NCI-H510A (cell line): ENCODE measurements at places on chromosomes 11 and 22.

DNA sequence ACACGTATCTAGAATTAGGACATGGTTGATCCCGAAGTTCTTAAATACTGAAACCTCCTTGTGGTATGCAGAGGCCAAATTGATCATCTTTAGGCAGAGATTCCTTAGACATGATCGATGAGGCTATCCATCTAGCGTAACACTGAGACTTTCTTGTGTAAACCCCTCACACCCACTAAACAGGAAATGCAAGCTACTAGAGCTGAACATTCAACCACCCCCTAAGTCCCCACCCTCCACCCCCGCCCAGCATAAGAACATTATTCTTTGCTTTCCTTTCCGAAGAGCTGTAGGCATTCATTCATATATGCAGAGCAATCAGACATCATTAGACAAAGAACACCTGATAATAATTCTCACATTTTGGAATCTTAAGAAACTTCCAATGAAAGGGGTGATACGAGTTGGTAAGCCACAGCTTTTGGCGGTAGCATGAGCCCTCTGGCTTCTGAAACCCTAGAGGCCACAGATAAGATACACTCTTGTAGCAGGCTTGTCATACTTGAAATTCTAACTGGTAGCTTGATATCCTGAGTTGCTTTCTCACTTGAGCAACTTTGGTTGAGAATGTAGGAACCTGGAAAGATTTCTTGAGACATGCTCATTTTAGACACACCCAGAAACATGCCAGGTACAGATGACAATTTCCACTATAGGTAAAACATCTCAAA, 42.2 kb downstream of the FLI1 start:
- DNase-seq: no peak

DNA sequence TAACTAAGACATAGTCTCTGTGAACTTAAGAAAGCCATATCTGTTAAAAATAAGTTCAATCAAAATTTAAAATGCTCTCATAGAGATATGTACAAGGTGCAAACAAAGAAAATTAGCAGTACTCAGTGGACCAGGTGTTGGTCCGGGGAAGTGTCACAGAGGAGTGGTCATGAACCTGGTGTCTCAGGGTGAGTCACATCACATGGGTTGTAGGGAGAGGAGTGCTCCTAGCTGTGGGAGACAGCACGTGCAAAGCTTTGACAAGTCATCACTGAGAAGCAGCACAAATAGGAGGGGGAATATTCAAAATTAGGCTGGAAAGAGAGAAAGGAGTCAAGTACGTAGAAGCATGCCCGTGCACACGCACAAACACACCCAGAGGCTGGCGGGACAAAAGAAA, 438.1 kb downstream of the NTM start:
- no peak for DNase-seq

GRCh38 chr11:105861225-105861624, 160.8 kb downstream of the MSANTD4 start:
- DNase-seq: no peak

DNA sequence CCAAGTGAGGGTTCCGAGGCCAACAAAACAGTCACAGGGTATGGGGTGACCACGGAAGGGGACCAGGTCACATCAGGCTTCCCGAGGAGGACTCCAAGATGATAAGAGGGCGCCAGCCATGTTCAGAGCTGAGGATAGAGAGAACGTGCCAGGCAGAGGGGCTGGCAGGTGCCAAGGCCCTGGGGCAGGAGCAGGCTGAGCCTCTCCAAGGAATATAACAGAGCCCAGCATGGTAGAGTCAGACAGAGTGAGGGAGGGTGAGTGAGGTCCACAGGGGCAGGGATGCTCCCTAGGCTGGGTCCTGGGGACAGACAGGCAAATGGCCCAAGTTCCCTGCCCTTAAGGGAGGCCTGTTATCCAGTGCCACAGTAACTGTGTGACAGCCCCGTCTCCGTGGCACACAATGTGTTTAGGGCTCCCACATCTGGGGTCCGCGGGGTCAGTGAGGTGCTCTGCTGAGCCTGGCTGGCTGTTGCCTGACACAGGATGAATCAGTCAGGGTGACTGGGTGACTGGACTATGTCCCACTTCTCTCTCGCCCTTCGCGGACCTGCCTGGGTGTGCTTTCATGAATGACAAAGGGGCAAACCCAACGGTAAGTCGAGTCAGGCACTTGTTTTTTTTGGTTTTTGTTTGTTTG, 105.3 kb downstream of the MPPED1 start:
- DNase-seq: no peak

DNA sequence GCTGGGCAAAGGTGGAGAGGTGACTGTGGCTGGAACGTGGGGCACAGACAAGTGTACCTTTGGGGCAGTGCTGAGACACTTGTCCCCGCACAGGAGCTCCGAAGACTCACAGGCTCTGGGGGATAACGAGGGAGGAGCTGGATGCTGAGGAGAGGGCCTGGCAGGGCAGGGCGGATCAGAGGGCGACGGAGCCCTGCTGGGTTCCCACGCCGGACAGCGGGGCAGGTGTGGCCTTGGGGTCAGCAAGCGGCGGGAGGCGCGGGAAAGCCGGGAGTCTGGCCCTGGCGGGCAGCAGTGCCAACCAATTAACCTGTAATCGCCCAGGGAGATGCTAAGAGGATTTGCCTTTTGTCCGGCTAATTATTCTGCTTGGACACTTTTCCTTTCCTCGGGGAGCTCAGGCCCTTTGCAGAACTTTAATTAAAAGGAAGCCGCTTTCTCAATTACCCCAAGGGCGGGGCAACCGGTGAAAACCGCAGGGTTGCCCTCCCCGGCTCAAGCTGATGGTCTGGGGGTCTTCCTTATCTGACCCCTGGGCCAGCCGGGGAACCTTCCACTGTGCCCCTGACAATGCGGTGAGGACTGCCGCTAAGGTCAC, 71.5 kb downstream of the WNT7B start:
- no peak for DNase-seq

- DNase-seq: no peak
Measured at GRCh38 chr11:126581871-126582648, 226.6 kb downstream of the ST3GAL4 start.

GRCh38 chr11:8681837-8682302, 595 bp downstream of the TRIM66 start:
- DNase-seq: no peak

DNA sequence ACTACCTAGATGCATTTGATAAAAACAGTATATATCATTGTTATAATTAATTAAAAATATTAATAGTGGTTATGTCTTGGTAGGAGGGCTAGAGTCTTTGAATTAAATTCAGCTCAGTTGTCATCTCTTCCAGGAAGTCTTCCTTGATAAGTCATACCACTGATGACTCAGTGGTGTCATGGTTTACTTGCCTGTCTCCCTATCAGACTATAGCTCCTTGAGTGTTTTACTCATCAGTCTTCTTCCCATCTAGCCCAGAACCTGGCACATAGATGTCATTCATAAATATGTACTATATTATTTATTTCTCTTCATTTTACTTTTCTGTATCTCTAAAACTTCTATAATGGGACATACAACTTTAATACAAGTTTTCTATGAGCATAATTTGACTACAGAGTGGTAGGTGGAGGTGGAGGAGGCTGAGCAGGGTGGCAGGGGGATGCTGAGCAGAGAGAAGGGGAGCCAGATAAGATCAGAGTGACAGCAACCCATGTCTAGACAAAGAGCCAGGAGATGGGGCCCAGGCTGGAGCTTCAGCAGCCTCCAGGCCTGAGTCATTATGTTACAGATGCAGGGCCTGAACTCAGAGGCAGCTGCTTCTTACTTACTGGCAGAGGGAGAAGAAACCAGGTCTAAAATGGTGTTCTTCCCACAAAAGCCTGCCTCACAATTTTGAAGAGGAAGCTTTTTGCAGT, 82.3 kb upstream of the PHOX2A start:
- no peak for DNase-seq

DNA sequence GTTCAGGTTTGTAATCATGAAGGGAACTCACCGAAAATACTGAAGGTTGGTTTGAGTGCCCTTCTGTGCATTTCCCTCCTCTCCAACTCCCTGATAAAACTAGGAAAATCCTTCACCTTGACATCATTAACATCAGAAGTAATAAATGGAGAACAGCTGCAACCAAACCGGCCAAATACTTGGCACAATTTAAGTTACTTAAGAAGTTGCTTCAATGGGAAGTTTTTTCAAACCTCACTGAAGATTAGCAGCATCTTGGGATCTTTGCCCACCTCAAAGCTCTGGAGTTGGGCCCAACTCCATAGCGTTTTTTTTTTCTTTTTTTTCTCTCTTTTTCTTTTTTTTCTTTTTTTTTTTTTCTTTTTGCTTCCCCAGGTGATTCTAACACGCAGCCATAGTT, 784.8 kb downstream of the KCNA4 start:
- DNase-seq: no peak

- DNase-seq: no peak
Measured at GRCh38 chr11:46315033-46315738, 32.1 kb upstream of the DGKZ start.

DNA sequence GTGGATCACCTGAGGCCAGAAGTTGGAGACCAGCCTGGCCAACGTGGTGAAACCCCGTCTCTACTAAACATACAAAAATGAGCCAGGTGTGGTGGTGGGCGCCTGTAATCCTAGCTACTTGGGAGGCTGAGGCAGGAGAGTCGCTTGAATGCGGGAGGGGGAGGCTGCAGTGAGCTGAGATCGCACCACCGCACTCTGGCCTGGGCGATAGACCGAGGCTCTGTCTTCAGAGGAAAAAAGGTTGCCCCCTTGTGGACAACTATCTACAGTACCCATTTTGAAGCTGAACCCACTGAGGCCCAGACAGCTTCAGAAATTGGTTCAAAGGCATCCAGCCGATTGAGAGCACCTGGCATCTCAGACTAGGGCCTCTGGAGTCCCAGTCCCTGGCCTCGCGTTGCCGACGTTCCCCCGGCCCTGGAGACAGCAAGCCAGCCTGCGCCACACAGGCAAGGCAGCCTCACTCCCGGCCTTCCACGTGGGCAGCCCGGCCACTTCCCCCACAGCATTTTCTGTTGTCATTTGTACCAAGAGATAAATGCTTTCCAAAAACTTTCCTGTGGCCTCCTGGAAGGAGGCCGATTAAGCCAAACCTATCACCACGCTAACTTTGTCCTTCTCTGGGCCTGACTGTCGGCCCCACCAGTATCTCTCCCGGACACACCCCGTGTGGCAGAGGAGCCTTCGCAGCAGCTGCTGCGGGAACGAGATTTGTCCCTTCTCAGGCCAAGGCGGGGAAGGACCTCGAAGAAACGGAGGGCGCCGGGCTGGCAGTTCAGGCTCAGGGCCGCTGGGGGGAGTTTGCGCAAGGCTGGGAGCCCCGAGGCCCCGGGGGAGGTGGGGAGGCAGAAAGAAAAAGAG, 82.8 kb downstream of the FLI1 start:
- DNase-seq: no peak

DNA sequence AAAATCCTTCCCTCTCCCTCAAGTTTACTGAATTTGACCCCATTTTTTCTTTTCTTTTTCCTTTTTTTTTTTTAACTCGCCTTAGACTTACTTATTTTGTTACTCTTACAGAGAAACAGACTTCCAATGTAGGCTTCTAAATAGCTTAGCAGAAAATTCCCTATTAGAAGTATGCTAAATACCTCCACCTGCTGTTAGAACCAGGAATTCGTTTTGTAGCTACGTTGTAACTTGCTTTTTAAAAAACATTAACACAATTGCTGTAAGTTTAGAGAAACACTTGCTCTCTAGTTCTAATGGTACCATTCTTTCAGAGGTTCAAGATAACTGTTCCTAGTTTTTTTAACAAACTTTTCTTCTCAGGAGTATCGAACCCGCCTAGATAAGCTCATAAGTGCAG, 324.2 kb downstream of the DCDC1 start:
- DNase-seq: no peak

DNA sequence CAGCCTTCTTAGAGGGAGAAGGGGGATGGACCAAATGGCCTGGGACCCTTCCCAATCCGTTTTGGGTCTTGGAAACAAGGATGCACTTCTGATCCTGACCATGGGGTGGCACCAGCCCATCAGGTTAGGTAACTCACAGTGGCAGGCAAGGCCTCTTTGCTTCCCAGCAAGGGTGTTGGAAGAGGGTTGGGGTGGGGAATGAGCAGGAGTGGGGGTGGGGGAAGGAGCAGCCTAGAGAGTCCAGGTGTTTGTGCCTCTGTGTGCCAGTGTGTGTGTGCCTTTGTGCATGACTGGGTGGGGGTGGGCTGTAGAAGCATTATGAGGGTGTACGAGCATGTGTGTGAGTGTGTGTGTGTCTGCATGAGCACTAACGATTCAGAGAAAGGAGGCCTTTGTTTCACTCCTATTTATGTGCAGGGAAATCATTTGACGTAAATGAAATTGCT, 213.1 kb downstream of the INSC start:
- DNase-seq: peak; percentile 55

DNA sequence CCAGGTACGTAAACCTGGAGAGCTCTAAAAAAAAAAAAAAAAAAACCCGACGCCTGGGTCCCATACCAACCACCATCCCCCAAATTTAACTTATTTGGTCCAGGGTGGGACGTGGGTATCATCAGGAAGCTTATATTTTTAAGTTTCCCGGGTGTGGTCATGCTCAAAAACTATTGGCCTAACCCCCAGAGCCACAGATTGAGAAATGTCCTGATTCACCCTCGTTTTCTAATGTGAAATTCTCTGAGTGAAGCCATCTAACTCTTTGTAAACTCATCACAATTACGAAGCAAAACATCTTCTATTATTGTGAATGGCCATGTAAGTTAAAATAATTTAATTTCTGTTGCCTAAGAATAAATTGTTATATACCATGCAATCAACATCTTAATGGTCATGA, 29.6 kb downstream of the PAK1 start:
- no peak for DNase-seq

GRCh38 chr11:19163617-19164016, 38.2 kb downstream of the CSRP3 start:
- no peak for DNase-seq

DNA sequence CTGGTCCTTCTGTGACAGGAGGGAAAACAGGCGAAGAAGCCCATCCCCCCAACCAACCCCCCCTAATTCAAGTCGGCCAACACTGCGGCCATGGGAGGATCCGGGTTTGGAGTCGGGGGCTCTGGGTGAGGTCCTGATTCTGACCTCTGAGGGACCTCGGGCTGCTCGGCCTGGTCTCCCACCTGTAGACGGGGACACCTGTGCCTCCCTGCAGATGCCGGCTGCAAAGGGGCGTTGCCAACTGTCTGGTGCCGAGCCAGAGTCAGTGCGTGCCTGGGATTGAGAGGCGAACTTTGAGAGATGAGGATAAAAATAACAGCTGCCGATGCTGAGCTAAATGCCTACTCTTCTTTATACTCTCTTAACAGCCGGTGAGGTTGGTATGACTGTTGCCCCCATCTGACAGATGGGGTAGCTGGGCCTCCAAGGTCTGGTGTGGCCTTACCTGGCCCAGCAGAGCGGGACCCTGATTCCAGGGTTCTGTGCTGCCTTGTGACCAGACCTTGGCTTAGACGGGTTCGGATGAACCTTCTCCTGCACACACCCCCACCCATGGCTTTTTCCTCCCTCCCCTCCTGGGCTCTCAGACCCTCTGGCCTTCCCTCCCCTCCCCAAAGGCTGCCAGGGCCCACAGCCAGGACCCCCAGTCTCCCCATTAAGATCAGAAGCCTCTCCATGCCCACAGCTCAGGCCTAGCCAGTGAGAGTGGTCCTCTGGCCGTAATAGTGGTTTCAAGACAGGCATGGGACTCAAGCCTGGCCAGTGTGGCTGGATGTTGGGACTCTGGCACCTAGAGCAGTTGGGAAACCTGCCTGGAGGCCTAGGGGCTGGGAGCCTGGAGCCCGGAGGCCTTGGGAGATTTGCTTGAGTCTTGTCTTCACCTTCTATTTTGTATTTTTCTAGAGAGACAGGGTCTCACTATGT, 41.7 kb downstream of the KCNJ4 start:
- peak; percentile 38 for DNase-seq
